Vagina (tissue), 2 donors: ENCODE measurements at places on chromosomes 11 and 22. TPM values are rescaled to one million over a fixed set of nuclear protein-coding genes. Genes with fewer than 3 reads are reported as not detected.

Gene MRGPRX3
- total RNA-seq: not detected

Gene AGBL2
- total RNA-seq: 2.2 TPM

GRCh38 chr11:35009944-35010342 is 93.5 kb downstream of the PDHX start:
- no peak for DNase-seq

- no peak for DNase-seq
These were observed 2.1 kb downstream of the SMIM38 start for GRCh38 chr11:69157822-69158231.
